PC-3 (cell line): ENCODE measurements at places on chromosomes 12 and 14. TPM values are rescaled to one million over a fixed set of nuclear protein-coding genes. Genes with fewer than 3 reads are reported as not detected.

- DNase-seq = no peak
These were observed 223.7 kb downstream of the TMTC2 start for GRCh38 chr12:82910246-82910893.

Gene FGD6
- 14.2 and 14.3 TPM in 2 replicates for total RNA-seq

DNA sequence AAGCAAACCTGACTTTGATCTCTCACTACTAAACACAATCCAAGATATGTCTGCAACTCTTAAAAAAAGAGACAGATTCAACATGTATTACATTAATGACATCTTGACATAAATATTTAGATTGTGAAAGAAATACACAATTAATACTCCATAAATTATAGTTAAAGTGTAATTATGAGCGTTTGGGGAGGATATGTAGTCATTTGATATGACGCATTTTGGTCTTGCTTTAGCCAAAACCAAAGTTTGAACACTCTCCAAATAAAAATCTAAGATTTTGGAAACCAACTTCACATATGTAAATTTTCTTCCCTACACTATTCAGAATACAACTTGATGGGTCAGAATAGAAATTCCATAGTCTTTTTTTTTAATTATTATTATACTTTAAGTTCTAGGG lies 1257.6 kb downstream of the SLC16A7 start:
- no peak for DNase-seq

DNA sequence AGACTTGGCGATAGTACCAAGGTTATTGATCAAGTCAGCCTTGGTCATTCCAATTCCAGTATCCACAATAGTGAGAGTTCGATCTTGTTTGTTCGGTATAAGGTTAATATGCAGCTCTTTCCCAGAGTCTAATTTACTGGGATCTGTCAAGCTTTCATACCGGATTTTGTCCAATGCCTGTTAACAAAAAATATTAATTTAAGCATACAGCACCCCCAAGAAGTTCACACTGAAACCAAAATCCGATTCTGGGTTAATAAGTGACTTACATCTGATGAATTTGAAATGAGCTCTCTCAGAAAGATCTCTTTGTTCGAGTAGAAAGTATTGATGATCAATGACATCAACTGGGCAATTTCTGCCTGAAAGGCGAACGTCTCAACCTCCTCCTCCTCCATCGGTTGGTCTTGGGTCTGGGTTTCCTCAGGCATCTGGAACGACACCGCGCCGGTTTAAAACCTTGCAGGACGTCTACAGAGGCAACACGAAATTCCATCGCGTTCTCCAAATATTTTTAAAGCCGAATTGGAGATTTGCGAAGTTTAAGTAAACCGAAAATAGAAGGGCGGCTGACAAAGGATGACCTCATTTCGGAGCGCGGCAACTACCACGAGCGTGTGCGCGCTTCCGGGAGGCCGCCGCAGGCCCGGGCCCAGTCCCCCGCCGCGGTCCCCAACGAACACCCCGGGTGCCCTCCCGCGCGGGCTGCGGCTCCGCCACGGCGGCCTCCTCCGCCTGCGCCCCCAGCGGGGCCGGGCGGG lies 716 bp downstream of the HSP90AA1 start:
- DNase-seq = peak; percentile 52

DNA sequence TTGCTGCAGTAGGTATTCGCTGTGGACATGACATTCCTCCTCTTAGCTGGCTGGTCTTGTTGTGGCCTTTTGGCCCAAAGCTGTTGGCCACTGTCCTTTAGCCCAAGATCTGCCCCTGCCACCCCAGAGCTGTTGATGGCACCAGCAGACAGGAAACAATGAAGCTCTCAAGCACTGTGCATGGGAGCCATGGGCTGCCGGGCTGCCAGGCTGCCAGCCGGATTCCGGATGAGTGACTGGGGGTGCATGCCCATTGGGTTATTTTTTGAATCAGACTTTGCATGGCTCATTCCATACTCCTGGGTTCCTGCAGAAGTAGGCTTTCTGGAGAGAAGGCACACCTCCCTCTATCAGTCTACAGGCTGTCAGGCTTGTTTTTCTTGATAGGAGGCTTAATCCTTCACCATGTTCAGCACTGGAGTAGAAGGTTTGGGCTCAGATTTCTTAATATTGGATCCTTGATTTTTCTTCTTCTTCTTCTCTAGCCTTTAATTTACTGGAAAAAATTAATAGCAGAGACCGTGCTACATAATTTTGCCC lies 32.4 kb downstream of the MAX start:
- no peak for DNase-seq

DNA sequence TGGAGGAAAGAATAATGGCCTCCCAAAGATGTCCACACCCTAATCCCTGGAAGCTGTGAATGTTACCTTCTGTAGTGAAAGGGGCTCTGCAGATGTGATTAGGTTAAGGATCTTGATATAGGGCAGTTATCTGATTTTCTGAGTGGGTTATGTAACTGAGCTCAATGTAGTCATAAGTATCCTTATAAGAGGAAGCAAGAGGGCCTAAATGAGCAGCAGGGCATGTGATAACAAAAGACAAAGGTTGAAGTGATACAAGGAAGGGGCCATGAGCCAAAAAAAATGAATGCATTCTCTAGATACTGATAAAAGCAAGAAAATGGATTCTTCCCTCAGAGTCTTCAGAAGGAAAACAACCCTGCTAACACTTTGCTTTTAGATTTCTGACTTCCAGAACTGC lies 78.8 kb downstream of the OSBPL8 start:
- DNase-seq = no peak

DNA sequence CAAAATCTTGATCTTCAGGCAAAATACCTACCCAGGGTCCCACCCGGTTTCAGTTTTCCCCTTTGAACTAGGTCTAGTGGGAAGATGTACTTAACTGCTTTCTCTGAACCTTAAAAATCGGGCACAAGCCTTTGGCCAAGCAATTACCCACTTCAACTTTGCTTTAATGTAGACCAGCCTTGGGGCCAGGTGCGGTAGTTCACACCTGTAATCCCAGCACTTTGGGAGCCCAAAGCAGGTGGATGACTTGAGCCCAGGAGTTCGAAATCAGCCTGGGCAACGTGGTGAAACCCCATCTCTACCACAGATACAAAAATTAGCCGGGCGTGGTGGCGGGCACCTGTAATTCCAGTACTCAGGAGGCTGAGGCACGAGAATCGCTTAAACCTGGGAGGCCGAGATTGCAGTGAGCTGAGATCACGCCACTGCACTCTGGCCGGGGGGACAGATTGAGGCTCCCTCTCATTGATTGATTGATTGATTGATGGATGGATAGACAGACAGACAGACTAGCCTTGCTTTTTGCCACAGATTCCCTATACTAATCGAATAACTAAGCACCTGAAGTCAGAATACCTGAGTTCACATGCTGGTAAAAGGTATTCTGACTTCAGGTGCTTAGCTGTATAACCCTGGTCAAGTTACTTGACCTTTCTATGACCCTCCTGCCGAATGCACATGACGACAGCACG lies 1.9 kb downstream of the CLIP1 start:
- no peak for DNase-seq

GRCh38 chr14:36502558-36503508 lies 17.2 kb downstream of the NKX2-1 start:
- DNase-seq = no peak

- peak; percentile 58 for DNase-seq
These were observed 7.6 kb upstream of the STK38L start for GRCh38 chr12:27236498-27236897.

GRCh38 chr12:116306506-116306905 lies 29.0 kb upstream of the MED13L start:
- no peak for DNase-seq

Gene TAS2R8
- total RNA-seq = not detected in 2 replicates

Gene KITLG
- 8.4 and 14.9 TPM in 2 replicates for total RNA-seq

Gene CLEC4C
- not detected in 2 replicates for total RNA-seq

Gene KLRG1
- total RNA-seq = 0.15 TPM in 1 of 2 replicates, not detected in the other

Gene HSPA2
- 15.7 and 16.5 TPM in 2 replicates for total RNA-seq

GRCh38 chr14:102493096-102493495 lies 16.5 kb downstream of the ANKRD9 start:
- DNase-seq = no peak

- no peak for DNase-seq
These were observed 124.6 kb upstream of the ATF7IP start for GRCh38 chr12:14240873-14241220.

DNA sequence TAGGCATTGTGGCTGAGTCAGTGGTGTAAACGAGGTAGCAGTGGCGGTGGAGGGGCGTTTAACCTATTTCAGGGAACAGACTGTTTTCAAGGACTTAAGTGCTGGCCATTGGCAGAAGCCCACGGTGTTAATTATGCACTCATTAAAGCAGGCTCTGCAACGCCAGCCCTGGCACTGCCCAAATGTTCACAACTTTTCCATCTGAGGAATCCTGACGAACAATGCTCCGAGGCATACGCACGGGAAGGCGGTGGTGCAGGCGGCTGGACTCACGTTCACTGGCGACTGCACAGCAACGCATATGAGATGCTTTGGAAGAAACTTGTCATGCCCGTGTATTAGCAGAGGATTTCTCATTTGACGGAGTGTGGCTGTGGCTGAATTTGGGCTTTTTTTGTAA lies 70.6 kb upstream of the SLC24A4 start:
- no peak for DNase-seq

Gene MYF5
- total RNA-seq = not detected in 2 replicates

DNA sequence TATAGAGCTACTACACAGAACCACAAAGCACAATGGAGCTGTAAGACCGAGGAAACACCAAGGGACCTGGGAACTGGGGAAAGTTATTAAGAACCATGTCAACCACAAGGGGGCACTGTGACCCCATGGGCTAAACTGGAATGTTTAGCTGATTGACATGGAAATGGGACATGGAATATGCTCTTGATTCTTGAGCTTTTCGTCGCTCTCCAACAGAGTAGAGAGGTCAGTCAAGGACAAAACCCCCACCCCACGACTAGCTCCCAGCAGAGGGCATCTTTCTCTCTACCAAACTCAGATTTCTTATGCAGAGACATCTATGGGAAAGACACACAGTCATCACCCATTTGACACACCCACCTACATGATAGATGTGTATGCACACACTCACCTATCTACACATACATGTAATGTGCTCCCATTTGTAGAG lies 10.1 kb downstream of the NDRG2 start:
- DNase-seq = peak; percentile 92

DNA sequence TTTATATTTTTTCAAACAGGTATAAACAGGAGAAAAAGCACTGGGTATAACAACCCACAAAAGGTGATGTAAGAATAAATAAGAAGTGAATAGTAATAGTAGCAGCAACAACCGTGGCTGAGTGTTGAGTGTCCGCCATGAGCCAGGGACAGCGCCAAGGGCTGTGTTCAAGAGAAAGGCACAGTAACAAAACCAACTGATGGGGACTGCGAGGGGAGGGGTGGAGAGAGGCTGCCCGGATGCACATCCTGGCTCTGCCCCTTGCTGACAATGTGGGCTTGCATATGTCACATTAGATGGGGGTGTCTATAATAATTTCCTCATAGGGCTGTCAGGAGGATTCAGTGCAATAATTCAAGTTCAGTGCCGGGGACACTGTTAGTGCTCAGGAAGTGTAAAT lies 912.4 kb downstream of the VRK1 start:
- DNase-seq = no peak

GRCh38 chr14:61581955-61582615 lies 113.2 kb upstream of the HIF1A start:
- DNase-seq = no peak

GRCh38 chr12:57738661-57739237 lies at the start of gene AGAP2:
TSS of gene AGAP2 (minus strand) at chr12:57738742. CDS start at chr12:57738246, 496 bp downstream.
- no peak for DNase-seq

GRCh38 chr12:103901518-103902173 lies 28.6 kb upstream of the HSP90B1 start:
- DNase-seq = no peak

DNA sequence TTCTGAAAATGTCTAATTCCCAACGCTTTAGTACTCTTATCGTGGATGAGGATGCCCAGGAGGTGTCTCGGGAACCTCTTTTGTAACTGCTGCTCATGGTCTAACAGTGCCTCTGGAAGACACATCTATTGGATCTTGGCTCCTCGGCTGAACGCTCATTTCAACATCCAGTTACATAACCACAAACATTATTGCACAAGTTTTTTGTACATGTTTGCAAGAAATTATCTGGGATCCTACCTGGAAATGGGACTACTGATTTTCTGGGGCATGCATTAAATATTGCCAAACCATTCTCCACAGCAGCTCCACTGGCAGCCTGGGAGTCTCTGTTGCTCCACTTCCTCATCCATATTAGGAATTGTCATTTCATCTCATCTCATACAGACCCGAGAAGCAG lies 117.5 kb upstream of the EVL start:
- DNase-seq = no peak

Gene FAM186B
- 0.80 and 1.1 TPM in 2 replicates for total RNA-seq

- DNase-seq = no peak
These were observed 156.3 kb downstream of the MSRB3 start for GRCh38 chr12:65434737-65435136.

Gene ANKS1B
- 0.07 and 0.98 TPM in 2 replicates for total RNA-seq

GRCh38 chr12:14699923-14700322 lies 3.5 kb upstream of the GUCY2C start:
- DNase-seq = no peak

DNA sequence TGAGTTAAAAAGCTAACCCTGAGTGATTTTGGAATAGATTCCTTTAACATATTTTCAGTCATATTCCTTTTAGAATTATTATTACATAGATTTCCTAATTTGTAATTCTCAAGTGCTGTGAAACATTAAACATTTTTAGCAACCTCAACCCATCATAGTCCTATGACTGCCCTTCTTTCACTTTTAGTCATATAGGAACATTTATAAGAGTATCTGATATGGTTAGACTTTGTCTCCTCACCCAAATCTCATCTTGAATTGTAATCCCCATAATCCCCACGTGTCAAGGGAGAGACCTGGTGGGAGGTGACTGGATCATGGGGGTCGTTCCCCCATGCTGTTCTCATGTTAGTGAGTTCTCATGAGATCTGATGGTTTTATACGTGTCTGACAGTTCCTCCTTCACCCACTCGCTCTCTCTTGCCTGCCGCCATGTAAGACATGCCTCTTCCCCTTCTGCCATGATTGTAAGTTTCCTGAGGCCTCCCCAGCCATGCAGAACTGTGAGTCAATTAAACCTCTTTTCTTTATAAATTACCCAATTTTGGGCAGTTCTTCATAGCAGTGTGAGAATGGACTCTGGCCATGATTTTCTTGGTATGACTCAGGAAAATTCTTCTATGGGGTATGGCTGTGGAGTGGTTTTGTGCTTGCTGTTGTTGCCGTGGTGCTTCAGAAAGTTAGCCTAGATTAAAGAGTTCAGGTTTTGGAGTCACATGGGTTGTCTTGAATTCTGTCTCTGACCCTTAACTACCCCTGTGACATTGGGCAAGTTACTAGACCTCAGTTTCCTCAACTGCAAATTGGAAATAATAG lies 83.9 kb downstream of the FUT8 start:
- no peak for DNase-seq

DNA sequence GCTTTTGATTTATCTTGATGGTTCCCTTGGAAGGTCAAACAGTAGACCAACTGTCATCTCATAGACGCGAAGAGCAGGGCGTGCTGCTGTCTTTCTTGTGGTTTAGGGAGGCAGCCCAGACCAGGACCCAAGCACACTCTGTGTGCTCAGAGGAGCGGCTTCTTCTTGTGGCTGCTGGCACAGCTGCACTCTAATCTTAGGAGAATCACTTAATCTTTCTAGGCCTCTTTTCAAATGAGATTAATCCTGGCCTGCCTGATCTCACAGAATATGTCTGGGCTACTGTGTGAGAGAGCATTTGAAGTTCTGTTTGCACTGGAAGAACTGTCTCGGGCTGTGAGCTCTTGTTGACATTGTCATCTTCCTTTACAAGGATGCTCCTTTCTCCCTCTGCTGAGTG lies 60.0 kb upstream of the TRAF3 start:
- no peak for DNase-seq
